ENCODE measurements at places on chromosomes 3 and 15. TPM values are rescaled to one million over a fixed set of nuclear protein-coding genes. Genes with fewer than 3 reads are reported as not detected.

The C3orf22 gene
- total RNA-seq, result not detected

GRCh38 chr15:100616700-100617099 lies 14.3 kb downstream of the ASB7 start:
- no peak overlapping the region for H3K4me3 ChIP-seq
- no peaks in the 10 kb centered on the region for H3K4me1 ChIP-seq
- H3K36me3 ChIP-seq, result peaks cover 8% of the 10 kb centered on the region
- DNase-seq, result no peak
- H3K27ac ChIP-seq, result no peak overlapping the region
- no peaks in the 10 kb centered on the region for H3K27me3 ChIP-seq

GRCh38 chr3:160554980-160555379 lies 10.4 kb downstream of the KPNA4 start:
- no peak overlapping the region for H3K4me3 ChIP-seq
- DNase-seq, result no peak
- H3K36me3 ChIP-seq, result no peaks in the 10 kb centered on the region
- H3K27ac ChIP-seq, result no peak overlapping the region

GRCh38 chr15:47470983-47471382 lies 246.3 kb upstream of the SEMA6D start:
- H3K4me1 ChIP-seq, result no peaks in the 10 kb centered on the region
- no peak overlapping the region for H3K4me3 ChIP-seq
- no peak overlapping the region for H3K27ac ChIP-seq

DNA sequence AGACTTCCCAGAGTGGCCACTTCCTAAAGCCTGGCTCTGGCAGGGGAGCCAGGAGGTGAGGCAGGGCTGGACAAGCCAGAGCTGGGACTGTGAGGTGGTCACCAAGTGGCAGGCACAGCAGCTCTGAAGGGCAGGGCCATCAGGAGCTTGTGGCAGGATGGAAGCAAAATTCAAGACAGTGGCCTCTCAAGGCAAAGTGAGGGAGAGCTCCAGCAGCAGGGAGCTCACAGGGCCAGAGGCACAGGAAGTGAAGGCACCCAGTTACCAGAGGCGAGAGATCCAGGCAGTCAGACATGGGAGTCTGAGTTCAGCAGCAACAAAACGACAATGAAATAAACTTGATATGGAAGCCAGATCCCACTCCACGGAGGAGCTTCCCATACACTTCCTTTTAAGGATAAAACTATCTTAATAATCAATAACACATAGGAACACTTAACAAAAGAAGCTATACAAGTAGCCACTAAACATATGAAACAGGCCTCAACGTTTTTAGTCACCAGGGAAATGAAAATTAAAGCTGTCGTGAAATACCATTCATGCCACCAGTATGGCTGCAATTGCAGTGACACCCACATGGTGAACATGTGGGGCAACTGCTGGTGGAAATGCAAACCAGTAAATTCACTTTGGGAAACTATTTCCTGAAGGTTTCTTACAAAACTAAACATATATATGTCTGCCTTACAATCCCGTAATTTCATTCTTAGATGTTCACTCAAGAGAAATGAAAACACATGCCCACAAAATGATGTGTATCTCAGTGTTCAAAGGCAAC lies 35.4 kb upstream of the TMEM158 start:
- no peak overlapping the region for H3K4me3 ChIP-seq
- H3K27me3 ChIP-seq, result no peaks in the 10 kb centered on the region
- no peaks in the 10 kb centered on the region for H3K36me3 ChIP-seq
- no peak overlapping the region for H3K27ac ChIP-seq
- DNase-seq, result no peak
- no peaks in the 10 kb centered on the region for H3K4me1 ChIP-seq

GRCh38 chr3:52123106-52123725 lies 31.0 kb downstream of the POC1A start:
- DNase-seq, result peak; percentile 65
- H3K36me3 ChIP-seq, result no peaks in the 10 kb centered on the region
- H3K27me3 ChIP-seq, result no peaks in the 10 kb centered on the region
- H3K4me3 ChIP-seq, result no peak overlapping the region
- no peaks in the 10 kb centered on the region for H3K4me1 ChIP-seq

- no peaks in the 10 kb centered on the region for H3K27me3 ChIP-seq
- H3K27ac ChIP-seq, result no peak overlapping the region
- no peaks in the 10 kb centered on the region for H3K4me1 ChIP-seq
- no peaks in the 10 kb centered on the region for H3K36me3 ChIP-seq
- no peak overlapping the region for H3K4me3 ChIP-seq
- DNase-seq, result no peak
Observed at GRCh38 chr3:179286331-179286730, 35.4 kb upstream of the KCNMB3 start.

DNA sequence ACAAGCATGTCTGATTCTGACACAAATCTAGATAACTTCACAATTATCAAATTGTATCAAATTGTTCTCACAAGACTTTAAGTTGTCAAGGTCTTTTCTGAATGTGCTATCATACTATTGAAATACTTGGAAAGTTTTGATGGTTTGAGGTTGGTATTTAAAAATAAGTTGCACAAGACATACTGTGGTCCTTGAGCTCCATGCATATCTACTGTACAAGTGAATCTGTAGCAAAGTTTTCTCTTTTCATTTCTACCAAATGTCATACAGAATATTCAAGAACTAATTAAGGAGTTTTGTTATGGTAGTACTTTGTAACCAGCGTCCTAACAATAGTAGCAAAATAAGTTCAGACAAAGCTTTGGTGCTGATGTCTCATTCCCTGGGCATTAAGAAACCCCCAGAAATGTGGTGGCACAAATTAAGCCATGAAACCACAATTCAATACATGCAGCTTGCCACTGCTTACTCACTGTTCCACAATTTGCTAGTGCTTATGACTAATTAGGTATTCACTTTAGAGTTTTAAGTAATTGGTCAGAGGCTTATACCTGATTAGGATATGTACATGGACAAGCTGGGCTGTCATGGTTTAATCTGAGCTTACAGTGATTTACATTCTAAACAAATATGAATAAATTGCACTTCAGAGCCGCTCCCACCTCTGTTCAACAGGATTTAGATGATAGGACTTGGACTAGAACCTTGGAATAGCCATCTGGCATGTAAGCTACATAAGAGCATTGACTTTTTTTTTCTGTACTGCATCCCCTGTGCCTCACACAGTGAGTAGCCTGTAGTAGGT lies 8.8 kb downstream of the TBC1D23 start:
- no peaks in the 10 kb centered on the region for H3K36me3 ChIP-seq
- no peak overlapping the region for H3K4me3 ChIP-seq
- H3K4me1 ChIP-seq, result no peaks in the 10 kb centered on the region
- no peak for DNase-seq

DNA sequence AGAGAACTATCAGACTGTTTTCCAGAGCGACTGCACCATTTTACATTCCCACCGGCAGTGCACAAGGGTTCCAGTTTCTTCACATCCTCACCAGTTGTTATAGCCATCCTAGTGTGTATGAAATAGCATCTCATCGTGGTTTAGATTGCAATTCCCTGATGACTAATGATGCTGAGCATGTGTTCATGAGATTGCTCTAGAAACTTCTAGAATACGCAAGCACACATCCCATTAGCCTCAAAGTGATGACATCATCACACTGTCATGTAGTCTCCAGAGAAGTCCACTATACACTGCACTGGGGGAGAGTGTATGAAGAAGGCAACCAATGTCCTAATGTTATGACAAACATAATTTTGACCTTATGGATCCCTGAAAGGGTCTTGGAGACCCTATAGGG lies 30.1 kb downstream of the FBLN2 start:
- H3K27me3 ChIP-seq, result no peaks in the 10 kb centered on the region
- no peak overlapping the region for H3K4me3 ChIP-seq
- DNase-seq, result no peak
- no peaks in the 10 kb centered on the region for H3K4me1 ChIP-seq
- no peaks in the 10 kb centered on the region for H3K36me3 ChIP-seq
- H3K27ac ChIP-seq, result no peak overlapping the region

The RTP1 gene
- not detected for total RNA-seq

GRCh38 chr3:61414456-61414855 lies 146.9 kb upstream of the PTPRG start:
- DNase-seq, result no peak
- H3K36me3 ChIP-seq, result no peaks in the 10 kb centered on the region
- H3K4me3 ChIP-seq, result no peak overlapping the region
- no peaks in the 10 kb centered on the region for H3K4me1 ChIP-seq

The CCR3 gene
- 7.4 TPM for total RNA-seq

The LTF gene
- not detected for total RNA-seq

DNA sequence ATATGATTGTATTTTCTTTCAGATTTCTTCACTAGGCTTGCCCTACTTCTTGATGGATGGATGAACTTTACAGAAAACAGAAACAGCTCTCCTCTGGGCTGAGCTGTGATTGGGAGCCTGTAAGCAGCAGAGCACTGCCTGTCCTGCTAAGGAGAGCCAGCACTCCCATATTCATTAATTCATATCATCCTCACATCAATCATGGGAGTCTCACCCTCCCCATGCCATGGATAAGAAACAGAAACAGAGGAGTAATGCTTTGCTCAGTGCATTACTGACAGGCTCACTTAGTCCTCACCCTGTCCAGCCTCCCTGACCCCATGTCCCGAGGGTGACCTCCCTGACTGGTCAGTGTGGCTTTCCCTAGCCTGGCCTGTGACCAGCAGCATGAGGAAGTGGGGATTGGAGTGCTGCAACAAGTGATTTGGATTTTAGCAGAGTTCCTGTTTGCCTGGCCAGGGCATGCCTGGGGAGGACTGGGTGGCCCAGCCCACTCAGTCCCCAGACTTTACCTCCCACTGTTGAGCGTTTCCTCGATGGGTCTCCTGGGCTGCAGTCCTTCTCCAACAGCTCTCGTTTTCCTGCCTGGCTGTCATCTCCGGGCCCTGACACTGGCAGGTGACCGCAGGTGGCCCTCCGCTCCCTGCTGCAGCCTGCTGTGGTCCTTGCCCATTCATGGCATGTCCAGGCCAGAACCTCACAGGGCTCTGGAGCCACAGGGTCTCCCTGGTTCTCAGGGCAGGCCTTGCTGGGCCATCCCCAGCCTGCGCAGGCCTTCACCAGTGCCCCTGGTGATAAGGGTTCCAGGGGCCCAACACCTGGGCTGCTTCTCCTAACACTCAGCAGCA lies 1.3 kb upstream of the TMIE start:
- H3K4me3 ChIP-seq, result no peak overlapping the region
- H3K4me1 ChIP-seq, result peaks cover 57% of the 10 kb centered on the region
- H3K27me3 ChIP-seq, result no peaks in the 10 kb centered on the region
- no peak overlapping the region for H3K27ac ChIP-seq
- DNase-seq, result no peak
- no peaks in the 10 kb centered on the region for H3K36me3 ChIP-seq

The GATM gene
- total RNA-seq, result 0.29 TPM

DNA sequence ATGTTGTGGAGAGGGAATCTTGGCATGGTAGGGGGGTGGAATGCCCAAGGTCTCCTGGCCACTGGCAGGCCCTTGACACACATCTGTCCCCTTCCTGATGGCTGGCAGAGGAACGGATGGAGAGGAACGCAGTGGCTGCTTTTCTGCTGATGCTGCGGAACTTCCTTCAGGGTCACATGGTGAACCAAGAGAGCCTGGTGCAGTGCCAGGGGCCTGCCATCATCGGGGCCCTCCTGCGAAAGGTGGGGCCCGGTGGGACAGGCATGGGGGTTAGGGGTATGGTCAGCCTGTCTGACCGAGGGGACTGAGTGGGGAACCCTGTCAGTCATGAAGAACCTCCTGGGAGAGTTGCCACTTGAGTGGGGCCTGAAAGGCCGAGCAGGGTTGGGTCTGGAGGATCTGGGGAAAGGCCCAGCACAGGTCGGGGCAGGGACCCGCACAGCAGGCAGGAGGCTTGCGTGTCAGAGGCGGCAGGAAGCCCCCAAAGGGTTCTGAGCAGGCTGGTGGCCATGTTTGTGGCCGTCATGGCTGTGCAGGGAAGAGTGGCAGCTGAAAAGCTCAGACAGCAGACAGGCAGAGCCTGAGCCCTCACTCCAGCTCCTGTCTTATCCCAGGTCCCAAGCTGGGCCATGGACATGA lies 18.1 kb downstream of the NBEAL2 start:
- H3K4me1 ChIP-seq, result no peaks in the 10 kb centered on the region
- H3K4me3 ChIP-seq, result no peak overlapping the region
- H3K27me3 ChIP-seq, result no peaks in the 10 kb centered on the region
- DNase-seq, result no peak

DNA sequence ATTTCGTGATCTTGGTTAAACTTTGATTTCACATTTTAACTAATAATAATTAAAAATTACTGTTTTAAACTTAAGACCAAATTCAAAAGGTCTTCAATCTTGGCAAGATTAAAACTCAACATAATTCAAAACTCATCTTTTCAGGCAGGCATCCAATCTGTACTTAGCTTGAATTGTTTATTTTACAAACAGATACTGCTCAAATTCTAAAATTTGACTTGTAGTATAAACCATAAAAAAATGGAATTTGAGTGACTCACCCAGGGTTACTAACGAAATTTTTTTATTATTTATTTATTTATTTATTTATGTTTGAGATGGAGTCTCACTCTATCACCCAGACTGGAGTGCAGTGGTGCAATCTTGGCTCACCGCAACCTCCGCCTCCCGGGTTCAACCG lies 64.4 kb downstream of the GAP43 start:
- H3K27me3 ChIP-seq, result no peaks in the 10 kb centered on the region
- H3K4me3 ChIP-seq, result no peak overlapping the region
- H3K4me1 ChIP-seq, result no peaks in the 10 kb centered on the region
- no peak overlapping the region for H3K27ac ChIP-seq

DNA sequence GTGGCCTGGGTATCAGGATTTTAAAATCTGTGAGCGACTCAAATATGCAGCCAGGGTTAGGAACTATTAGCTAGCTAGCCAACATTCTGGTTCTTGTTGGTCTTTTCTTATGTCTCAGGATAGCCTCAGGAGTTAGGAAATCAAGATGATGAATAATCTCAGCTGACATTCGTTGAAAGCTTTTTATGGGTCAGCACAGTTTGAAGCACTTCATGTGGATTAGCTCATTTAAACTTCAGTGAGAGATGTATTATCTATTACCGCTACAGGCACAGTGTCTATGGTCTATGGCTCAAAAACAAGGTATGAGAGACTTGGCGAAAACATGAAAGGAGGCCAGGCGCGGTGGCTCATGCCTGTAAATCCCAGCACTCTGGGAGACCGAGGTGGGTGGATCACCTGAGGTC lies 187.5 kb upstream of the THRB start:
- no peaks in the 10 kb centered on the region for H3K4me1 ChIP-seq
- no peak for DNase-seq
- no peak overlapping the region for H3K27ac ChIP-seq
- no peak overlapping the region for H3K4me3 ChIP-seq

The ACAA1 gene
- 91.0 TPM for total RNA-seq

The ACOX2 gene
- total RNA-seq, result not detected

DNA sequence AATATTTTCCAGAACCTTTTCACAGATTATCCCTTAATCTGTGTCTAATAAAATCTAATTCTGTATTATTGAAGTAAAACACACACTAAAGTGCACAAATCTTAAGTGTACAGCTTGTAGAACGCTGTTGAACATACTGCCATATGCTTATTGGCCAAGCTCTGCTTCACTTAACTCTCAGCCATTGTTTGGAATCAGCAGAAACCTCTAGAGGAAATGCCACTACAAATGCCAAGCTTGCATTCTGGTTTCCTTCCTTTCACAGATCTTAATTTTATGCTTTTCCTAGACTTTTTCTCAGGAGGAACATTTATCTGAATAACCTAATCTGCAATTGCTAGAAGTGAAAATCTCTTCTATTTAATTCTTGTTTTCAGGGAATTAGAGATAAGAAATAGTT lies 10.1 kb downstream of the MNS1 start:
- no peak for DNase-seq
- no peaks in the 10 kb centered on the region for H3K27me3 ChIP-seq
- no peaks in the 10 kb centered on the region for H3K4me1 ChIP-seq
- H3K4me3 ChIP-seq, result no peak overlapping the region
